ENCODE measurements at places on chromosomes 1 and 21.

DNA sequence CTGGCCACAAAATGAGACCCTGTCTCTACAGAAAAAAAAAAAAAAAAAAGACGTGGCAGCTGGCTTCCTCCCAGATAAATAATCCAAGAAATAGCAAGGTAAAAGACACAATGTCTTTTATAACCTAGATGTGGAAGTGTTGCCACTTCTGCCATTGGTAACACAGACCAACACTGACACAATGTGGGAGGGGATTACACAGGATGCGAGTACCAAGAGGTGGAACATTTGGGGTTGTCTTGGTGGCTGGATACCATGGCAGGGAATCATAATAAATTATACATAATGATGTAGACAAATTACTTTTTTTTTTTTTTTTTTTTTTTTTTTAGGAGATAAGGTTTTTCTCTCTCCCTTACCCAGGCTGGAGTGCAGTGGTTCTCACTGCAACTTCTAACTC is 6.0 kb upstream of the NEXN start:
- no peak for DNase-seq

DNA sequence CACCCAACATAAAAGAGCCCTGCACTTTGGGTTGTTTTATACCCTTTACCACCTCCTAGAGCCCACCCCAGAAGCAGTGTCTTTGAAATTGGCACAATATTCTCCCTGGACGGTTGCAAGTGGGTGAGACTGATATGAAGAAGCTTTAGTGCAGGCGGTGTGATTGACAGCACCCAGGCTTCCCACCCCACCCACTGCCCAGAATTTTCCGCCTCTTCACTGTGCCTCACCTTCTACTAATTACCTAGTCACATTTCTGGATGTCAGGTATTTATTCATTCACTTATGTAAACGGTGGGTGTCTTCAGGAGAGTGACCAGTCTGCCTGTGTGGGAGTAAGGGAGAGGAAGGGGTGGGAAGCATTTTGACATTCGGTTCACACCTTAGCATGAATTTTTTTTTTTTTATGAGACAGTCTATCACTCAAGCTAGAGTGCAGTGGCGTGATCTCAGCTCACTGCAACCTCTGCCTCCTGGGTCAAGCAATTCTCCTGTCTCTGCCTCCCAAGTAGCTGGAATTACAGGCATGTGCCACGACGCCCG is 1.7 kb upstream of the FAM89A start:
- no peak for DNase-seq

DNA sequence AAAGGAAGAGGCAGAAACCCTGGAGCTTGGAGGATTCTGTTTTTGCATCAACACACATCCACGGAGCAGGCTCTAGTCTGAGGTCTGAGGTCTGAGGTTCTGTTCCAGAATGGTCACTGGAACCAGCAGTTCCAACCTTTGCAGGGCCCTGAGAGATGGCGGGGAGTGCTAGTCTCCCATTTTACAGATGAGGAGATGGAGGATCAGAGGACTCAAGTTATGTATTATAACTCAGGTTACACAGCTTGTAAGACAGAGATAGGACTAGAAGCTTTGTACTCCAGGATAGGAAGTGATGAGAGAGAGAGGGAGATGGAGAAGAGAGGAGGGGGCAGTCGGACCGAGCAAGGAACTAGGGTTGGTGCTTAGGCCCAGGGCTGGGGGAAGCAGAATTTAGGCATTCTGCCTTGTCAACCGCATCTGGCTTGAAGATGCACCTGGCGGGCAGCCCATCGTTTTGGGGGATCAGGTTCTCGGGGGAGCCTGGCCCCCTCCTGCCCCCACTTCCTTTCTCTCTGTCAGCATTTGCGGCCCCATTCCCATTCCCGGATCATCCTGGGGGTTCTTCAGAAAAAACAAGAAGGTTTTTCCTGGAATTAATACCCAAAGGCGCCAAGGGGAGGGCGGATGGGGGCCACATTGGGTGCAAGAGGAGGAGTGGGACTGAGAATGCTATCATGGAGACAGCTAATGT is 5.6 kb downstream of the PEAR1 start:
- DNase-seq = no peak

- no peak for DNase-seq
These were observed 365.2 kb downstream of the DSCAM start for GRCh38 chr21:40481764-40482163.

DNA sequence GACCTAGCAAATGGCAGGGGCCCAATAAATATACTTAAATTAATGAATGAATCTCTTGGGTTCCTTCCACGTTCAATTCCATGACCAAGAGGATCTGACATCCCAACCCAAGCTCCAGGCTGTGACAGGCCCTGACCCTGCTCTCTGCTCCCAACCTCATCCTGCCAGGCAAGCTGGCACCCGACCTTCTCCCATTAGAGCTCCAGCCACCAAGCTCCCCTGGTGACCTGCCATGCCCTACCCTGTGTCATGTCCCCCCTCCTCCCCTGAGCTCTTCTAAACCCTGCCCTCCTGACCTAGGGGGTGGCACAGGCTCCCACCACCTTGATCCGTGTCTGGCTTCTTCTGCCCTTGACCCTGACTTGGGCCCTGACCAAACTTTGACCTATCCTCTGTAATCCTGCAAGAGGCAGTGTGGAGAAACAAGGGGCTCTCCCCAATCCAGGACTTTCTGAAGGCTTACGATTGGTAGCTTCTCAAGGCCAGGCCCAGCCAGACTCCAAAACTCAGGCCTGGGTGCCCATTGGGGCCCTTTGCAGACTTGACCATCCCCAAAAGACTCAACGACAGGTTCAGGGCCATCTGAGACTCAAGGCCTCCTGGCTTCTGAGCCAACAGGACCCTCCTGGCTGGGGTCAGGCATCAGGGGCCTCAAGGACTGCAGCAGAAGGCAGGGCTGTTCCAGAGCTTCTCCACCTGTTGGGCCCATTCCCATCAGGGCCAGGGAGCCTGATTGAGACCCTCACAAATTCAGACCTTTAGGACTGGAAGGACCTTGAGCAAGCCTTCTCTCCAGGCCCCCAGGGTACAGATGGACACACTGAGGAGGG is 249.0 kb downstream of the PTPRU start:
- no peak for DNase-seq

- no peak for DNase-seq
These were observed 40.2 kb downstream of the MX1 start for GRCh38 chr21:41466024-41466820.

DNA sequence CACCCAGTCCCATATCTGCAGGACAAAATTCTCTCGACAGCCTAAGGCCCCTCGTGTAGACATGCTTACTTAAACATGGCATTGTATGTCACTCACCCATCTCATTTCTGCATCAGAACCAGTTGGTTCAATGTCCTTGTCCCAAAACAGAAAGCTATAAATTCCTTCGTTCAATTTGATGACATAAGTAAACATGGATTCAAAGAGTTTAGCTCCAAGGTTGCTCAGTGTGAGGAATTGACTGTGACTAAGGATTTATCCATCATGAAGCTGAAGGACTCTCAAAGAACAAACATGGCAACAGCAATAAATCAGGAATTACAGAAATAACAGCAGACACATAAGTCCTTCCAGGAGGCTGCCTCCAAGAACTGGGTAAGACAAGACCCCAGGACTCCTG is 237.2 kb downstream of the TOMM20 start:
- no peak for DNase-seq

- no peak for DNase-seq
These were observed 20.1 kb upstream of the DONSON start for GRCh38 chr21:33608559-33608958.

GRCh38 chr1:245217853-245218608 is 63.2 kb downstream of the KIF26B start:
- DNase-seq = no peak

DNA sequence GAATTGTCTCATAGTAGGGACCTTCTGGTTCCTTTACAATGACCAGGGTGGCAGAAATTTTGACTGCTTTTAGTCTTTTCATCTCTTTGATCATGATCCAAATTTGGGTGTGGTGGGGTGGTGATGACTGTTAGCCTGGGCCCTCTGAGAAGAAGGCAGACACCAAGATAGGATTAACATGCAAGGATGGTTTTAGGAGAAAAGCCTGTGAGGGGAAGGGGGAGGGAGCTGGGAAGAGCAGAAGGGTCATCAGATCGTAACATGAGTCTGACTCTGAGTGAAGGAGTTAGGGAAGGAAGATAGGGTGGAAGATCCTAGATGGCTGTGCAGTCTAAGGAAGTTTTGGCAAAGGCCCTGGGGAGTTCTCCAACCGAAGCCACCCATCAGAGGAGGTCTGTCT is 28.5 kb upstream of the CAMSAP2 start:
- no peak for DNase-seq

- no peak for DNase-seq
These were observed 53.1 kb upstream of the ATF3 start for GRCh38 chr1:212555426-212555825.

- no peak for DNase-seq
These were observed 66.8 kb downstream of the SAMSN1 start for GRCh38 chr21:14479241-14479786.

- DNase-seq = no peak
These were observed 580 bp upstream of the NECTIN4 start for GRCh38 chr1:161089938-161090337.

- DNase-seq = no peak
These were observed 1.5 kb downstream of the CACHD1 start for GRCh38 chr1:64471218-64472039.

DNA sequence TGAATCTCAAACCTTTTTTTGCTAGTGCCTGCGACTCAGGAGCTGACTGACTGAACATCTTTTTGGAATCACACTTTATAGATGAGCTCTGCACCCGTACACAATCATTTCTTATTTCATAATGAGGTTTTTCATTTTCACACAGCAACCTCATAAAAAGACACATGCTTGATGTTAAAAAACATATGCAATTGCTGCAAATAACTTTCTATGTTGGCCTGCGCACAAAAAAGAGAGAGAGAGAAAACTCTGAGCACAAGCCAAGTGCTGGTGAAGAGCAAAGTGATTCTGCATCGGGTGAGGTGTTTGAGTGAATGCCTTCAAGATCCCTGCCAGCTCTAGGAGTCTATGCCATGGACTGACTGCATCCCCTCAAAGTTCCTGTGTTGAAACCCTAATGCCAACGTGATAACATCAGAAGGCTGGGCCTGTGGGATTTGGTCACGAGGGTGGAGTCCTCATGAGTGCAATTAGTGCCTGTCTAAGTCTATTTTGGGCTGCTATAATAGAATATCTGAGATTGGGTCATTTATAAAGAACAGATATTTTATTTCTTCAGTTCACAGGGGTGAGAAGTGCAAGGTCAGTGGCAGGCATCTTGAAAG is 36.6 kb downstream of the C1orf87 start:
- no peak for DNase-seq

DNA sequence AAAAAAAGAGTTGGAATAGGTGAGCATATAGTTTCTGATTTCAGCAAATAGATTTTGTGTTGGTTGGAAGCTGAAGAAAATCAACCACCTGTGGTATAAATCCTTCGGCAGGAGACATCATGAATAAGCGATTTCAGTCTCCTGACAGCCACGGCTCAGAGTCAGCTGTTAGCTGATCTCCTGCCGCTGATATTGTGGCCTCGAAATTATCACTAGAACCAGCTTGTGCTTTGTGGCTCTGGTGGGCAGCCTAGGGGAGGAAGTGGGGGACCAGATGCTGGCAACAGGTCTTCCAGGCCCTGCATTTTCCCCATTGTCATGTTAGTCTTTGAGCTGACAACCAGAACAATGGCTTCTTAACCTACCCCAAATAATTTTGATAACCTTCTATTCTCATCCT is 842 bp upstream of the GCSAML start:
- no peak for DNase-seq

DNA sequence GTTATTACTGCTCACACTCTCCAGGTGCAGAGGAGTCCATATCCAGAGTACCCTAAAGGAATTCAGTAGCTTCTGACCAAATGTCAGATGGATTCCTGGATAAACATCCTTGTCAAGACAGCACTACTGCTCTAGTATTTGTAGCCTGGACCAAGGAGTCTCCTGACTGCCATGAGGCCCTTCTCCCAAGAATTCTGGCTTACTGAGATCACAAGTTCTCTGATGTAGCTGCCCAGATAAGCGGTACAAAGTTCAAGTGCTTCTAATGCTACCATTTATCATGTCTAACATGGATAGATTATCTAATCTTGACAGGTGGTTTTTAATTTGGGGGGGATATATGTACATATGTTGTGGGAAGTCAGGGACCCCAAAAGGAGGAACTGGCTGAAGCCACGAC is 196.6 kb upstream of the HMCN1 start:
- no peak for DNase-seq

DNA sequence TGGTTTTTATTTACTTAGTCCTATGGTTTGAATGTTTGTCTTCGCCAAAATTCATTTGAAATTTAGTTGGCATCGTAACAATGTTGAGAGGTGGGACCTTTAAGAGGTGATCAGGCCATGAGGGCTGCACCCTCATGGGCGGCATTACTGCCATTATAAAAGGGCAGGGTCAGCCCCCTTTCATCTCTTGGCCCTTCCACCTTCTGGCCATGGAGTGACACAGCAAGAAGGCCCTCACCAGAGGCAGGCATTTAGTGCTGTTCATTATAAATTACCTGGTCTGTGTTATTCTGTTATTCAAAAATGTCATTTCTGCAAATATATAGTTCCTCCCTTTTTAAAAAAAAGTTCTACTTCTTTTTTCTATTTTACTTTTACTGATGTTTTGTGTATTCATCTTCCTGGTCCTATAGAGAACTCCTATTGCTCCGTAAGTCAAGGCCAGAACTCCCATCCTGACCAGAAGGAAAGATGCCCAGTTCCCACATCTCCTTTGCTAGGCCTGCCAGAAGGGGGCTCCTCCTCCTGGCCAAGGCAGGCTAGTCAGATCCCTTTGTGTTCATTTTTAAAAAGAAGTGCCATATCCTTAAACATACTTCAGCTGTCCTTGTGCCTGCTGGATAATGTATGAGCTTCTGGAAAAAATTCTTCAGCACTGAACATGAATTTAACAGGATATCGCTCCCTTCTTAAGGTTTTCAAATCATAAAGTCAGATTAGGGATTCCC is 10.0 kb upstream of the LBR start:
- no peak for DNase-seq

- DNase-seq = no peak
These were observed 46.3 kb downstream of the NGF start for GRCh38 chr1:115291741-115292140.

DNA sequence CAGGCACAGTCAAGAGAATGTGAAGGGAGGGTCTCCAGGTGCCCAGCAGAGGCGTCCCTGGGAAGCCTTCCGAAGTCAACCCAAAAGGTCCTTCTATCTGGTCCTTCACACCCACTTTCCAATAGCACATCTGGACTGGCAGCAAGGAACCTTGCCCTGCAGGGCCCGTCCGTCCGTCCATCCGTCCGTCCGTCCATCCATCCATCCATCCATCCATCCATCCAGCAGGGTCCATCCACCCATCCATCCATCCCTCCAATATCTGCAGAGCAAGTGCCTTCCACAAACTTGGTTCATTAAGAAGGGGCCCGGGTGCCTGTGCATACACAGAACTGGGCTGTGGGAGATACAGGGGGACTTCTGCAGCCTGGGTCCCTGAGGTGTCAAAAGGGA is 31.6 kb downstream of the SLC45A1 start:
- no peak for DNase-seq
